Fibroblast of pulmonary artery (primary cell): ENCODE measurements at places on chromosomes 2 and 18.
A peak's percentile ranks its signal among the peaks of the same experiment; 100 is the strongest.

DNA sequence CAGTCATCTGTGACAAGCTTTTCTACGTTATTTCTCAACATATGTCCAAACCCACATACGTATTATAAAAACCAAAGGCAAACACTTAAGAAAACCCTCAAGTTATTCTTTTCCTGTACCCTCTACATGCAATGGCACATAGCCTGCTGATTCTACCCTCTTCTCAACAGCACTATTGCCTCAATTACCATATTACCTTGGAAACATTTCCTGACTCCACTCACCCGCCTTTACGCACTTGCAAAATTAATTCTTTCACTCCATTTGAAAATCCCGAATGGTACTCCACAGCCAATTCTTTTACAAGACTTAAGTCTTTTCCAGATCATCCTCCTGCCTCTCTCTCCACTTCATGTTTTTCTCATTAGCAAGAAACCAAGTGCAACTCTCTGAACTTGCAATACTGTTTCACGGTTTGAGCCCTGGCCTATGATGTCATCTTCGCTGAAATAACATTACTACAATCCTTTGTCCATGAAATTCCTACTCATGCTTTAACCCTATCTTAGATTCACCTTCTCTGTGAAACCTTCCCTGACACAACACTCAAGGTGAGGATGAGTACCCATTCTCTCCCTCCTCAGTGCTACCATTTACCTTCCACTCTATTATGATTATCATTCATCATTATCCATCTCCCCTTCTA is 29.0 kb downstream of the SESTD1 start:
- no peak for DNase-seq

DNA sequence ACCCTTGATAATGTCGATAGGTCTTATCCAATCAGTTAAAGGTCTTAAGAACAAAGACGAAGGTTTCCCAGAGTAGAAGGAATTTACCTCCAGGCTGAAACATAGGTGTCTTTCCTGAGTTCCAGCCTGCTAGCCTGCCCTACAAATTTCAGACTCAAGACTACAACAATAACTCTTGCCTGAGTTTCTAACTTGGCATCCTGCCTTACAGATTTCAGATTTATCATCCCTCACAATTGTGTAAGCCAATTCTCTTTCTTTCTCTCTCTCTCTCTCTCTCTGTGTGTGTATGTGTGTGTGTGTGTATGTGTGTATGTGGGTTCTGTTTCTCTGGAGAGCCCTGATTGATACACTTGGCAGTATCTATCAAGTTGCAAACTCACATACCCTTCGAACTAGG is 37.2 kb upstream of the B4GALT6 start:
- peak; percentile 73 for DNase-seq

- no peak for DNase-seq
Measured at GRCh38 chr2:129275706-129276105, 703.8 kb upstream of the RAB6C start.

- DNase-seq: peak; percentile 39
Measured at GRCh38 chr2:215899141-215900074, 113.9 kb downstream of the MREG start.

DNA sequence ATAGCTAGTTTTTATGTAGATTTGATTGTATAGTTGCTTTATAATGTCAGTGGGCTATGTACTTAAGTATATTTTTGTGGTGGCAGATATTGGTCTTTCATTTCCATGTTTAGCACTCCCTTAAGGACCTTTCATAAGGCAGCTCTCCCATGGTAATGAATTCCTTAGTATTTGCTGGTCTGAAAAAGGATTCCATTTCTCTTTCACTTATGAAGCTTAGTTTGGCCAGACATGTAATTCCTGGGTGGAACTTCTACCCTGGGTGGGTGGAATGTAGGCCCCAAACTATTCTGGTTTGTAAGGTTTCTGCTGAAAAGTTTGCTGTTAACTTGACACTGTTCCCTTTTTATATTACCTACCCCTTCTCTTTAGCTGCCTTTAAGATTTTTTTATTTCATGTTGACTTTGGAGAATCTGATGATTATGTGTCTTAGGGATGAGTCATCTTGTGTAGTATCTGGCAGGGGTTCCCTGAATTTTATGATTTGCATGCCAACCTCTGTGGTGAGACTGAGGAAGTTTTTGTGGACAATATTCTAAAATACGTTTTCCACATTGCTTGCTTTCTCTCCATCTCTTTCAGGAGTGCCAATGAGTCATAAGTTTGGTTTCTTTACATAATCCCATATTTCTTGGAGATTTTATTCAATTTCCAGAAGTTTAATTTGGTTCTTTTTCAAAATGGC is 65.4 kb upstream of the VRK2 start:
- peak; percentile 35 for DNase-seq

- no peak for DNase-seq
Measured at GRCh38 chr18:35241448-35241804, 592 bp downstream of the ZNF397 start.

DNA sequence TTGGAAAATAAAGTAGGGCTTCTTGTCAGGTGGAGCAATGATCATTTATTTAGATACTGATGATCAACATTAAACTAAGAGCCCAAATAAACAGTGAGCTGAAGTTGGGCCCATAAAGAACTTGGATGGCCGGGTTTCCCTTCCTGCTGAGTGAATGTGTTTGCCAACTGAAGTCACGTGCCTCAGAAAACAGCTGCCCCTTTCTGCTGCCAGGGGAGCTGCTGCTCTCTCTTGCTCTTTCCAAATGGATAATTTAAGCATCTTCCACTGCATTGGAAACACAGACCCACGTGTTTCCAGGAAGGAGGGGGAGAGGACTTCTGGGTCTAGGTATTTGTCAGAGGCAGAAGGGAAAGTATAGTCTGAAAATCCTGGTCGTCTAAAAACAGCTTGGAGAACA is 22.9 kb upstream of the NCKAP5 start:
- peak; percentile 18 for DNase-seq

- no peak for DNase-seq
Measured at GRCh38 chr2:226360658-226361057, 439.0 kb downstream of the IRS1 start.

- DNase-seq: no peak
Measured at GRCh38 chr2:12463189-12463588, 253.5 kb upstream of the TRIB2 start.

DNA sequence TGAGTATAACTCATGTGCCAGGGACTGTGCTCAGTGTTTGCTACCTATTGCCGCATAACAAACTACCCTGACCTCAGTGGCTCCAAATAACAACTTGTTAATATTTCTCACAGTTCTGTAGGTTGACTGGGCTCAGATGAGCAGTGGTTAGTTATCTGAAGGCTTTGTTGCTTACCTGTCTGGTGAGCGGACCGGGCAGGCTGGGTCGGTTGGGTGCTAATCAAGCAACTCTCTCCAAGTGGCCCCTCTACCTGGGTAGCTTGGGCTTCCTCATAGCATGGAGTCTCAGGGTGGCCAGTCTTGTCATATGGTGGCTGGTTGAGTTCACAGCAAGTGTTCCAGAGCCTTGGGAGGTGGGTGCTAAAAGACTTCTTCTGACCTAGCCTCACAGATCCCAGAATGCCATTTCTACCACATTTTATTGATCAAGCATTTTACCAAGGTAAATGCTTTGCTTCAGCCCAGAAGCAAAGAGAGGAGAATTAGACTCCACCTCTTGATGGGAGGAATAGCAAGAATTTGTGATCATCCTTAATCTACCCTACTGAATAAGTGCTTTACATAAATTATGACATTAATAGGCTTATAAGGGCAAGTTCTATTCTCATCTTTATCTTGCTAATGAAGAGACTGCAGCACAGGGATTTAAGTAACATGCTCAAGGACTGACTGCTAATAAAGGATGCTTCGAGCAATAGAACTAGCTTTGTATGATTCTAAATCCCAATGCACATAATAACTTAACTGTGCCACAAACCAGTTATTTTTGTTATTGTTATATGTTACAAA is 16.9 kb downstream of the RAB31 start:
- DNase-seq: no peak

GRCh38 chr2:208315081-208315788 is 49.2 kb downstream of the PIKFYVE start:
- peak; percentile 46 for DNase-seq

DNA sequence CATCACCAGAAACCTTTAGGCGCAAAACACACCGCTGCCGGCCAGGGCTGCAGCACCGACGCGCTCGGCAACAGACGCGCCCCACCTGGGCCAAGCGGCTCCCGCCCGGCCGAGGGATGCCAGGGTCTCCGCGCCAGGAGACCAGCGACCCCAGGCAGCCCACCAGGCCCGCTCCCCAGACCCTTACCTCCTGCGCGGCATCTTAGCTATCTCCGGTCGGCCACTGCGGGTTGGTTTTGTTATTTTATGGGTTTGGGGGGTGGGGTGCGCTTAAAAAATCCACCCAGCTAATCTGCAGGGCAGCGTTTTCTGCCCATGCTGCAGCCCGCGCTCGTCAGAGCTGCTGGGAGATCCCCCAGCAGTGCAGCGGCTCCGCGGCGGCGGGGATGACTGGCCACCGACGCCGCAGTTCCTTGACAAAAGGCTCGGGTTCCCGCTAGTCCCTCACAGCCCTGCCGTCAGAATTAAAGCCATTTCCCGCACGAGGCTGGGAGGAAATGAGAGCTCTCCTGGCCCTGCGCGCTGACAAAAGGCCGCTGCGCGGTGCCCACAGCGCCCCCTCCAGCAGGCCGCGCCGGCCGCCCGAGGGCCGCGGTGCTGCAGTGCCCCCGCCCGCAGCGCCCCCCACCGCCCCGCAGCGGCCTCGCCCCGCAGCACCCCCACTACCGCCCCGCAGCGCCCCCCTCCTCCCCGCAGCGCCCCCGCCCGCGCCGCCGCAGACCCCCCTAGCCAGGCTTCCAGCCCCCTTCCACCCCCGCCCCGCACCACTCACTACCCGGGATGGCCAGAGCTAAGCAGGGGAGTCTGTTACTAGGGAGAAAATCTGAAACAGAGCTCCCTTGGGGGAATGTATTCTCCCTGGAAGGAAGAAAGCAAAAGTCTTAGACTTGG is at the start of gene ADD2:
Gene ADD2, minus strand, starts transcription at position 502 of the 891 bp plus-strand sequence. CDS start 61,792 bp downstream, outside the sequence.
- DNase-seq: peak; percentile 25

GRCh38 chr18:24368749-24369148 is 28.9 kb downstream of the OSBPL1A start:
- no peak for DNase-seq

GRCh38 chr2:230974096-230974913 is 21.6 kb upstream of the SPATA3 start:
- peak; percentile 67 for DNase-seq

DNA sequence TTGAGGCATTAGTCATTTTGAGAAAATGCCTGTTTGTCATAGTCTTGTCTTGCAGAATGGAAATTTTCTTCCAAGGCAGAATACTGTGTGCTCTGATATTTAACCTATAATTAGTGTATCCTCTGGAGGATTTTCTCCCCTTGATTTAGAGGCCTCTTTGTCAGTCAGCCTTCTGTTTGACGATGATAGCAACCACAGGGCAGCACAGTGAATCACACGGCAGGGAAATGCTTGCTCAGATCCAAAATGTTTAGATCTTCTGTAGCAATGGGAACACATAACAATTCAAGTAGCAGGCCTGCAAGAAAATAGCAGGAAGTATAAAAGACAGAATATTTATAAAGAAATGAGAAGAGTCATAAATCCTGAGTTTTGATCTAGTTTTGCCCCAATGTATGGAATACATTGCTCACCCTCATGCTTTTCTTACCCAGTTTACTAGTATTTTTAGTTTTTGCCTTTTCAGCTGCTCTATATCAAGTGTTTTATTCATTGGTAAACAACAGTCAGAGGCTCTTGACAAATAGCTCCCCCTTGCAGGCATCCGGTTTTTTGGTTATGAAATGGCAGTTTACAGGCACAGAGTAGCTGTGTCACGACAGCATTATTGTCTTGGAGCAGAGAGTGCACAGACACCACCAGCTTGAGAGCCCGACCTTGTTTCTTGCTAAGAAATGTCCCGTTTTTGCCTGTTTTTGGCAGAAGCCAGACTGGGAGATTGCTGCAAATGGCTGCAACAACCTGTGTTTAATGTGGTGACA is 185.1 kb downstream of the MYO3B start:
- peak; percentile 1 for DNase-seq

GRCh38 chr2:218785103-218785502 is 3.2 kb downstream of the CYP27A1 start:
- no peak for DNase-seq

- peak; percentile 89 for DNase-seq
Measured at GRCh38 chr18:11995445-11996189, 14.3 kb downstream of the IMPA2 start.

- no peak for DNase-seq
Measured at GRCh38 chr18:10949655-10950054, 199.7 kb downstream of the PIEZO2 start.

DNA sequence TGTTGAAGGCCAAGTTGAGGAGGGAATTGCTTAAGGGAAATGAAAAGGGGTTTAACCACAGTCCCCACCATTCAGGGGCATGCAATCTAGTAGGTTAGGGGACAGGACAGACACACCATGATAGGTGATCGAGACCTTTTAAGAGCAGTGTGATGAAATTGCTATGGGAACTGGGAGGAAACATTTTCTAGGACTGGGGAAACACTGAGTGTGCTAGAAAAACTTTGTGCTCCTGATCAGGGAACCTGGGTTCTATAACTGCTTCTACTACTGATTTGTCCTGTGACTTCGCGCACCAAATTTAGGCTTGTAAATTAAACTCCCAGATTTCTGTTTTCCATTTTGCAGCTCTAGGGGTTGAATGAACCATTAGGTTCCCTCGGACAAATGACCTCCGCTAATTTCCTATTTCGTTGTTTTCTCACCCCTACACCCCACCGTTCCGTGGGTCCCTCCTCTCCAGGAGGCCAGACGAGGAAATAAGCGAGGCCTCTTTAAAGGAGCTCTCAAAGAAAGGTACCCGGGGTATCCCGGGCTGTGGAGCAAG is 371 bp upstream of the LCLAT1 start:
- DNase-seq: peak; percentile 39

DNA sequence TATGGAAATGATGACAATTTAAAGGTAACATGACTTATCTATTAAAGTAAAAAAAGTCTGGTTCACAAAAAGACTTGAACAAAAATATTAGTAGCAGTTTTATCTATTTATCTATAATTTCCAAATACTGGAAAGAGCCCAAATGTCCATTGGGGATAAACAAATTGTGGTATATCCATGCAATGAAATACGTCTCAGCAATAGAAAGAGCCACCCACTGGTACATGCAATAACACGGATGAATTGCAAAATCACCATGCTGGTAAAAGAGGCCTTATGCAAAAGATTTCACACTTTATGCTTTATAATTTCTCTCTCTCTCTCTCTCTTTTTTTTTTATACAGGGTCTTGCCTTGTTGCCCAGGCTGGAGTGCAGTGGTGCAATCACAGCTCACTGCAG is 91.4 kb upstream of the ASAP2 start:
- DNase-seq: no peak

- DNase-seq: peak; percentile 30
Measured at GRCh38 chr2:143629340-143629739, 500.1 kb downstream of the ARHGAP15 start.

- DNase-seq: peak; percentile 0
Measured at GRCh38 chr2:153477636-153478288, 800 bp downstream of the RPRM start.
